ENCODE measurements at places on chromosomes 2 and 18. TPM values are rescaled to one million over a fixed set of nuclear protein-coding genes. Genes with fewer than 3 reads are reported as not detected.

- H3K4me3 ChIP-seq, result no peak overlapping the region
- peaks cover 77% of the 10 kb centered on the region for H3K27me3 ChIP-seq
- peaks cover 44% of the 10 kb centered on the region for H3K4me1 ChIP-seq
- H3K36me3 ChIP-seq, result peaks cover 3% of the 10 kb centered on the region
These were observed 4.8 kb downstream of the ONECUT2 start for GRCh38 chr18:57439985-57440330.

The CNGA3 gene
- total RNA-seq, result not detected

DNA sequence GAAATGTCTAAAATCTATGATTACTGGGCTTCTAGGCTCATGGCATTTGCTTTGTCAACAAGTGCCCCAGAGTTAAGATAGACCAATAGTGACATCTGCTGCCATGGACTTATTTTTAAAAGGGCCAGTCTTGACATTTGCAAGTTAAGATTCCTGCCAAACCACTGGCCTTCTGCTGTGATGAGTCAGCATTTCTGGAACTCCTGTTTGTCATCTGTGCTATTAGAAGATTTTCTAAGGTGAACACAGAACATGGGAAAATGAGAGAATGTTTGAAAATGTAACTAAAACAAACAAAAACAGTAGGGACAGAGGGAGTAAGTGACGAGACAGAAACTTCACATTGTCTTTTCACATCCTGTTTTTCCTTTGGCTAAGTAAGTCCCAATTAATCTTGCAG lies 93.7 kb upstream of the WDR75 start:
- no peaks in the 10 kb centered on the region for H3K36me3 ChIP-seq
- peak; percentile 6 for DNase-seq
- H3K27me3 ChIP-seq, result no peaks in the 10 kb centered on the region

DNA sequence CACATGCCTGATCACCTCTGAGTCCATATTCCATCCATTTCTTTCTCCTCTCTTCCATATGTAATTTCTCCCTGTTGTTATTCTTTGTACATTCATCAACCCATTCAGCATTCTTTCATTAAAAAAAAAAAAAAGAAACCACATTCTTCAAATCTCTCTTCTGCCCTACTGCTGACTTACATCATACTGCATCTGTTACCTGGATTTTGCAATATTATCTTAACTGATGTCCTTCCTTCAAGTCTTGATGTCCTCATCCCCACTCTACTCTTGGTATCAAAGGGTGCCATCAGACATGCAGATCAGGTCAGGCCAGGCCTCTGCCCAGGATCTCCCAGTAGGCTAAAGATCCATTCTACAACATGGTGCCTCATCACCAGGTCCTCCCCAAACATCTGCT lies 90.6 kb downstream of the SGPP2 start:
- no peak overlapping the region for H3K4me3 ChIP-seq
- no peak for DNase-seq
- H3K4me1 ChIP-seq, result no peaks in the 10 kb centered on the region
- H3K36me3 ChIP-seq, result peaks cover 5% of the 10 kb centered on the region
- peaks cover 15% of the 10 kb centered on the region for H3K27me3 ChIP-seq

GRCh38 chr2:156320486-156321098 lies 11.9 kb downstream of the NR4A2 start:
- H3K27ac ChIP-seq, result no peak overlapping the region
- peaks cover 72% of the 10 kb centered on the region for H3K27me3 ChIP-seq
- peaks cover 29% of the 10 kb centered on the region for H3K36me3 ChIP-seq
- DNase-seq, result peak; percentile 30
- H3K4me3 ChIP-seq, result peak overlapping the region; percentile 63

The ARHGAP25 gene
- 57.9 TPM for total RNA-seq

- H3K27ac ChIP-seq, result no peak overlapping the region
- H3K4me3 ChIP-seq, result no peak overlapping the region
- DNase-seq, result no peak
- H3K36me3 ChIP-seq, result no peaks in the 10 kb centered on the region
- no peaks in the 10 kb centered on the region for H3K27me3 ChIP-seq
- H3K4me1 ChIP-seq, result peaks cover 13% of the 10 kb centered on the region
These were observed 18.9 kb upstream of the DPP4 start for GRCh38 chr2:162092658-162093556.

The TUBA3E gene
- total RNA-seq, result not detected

The APLF gene
- 4.3 TPM for total RNA-seq

DNA sequence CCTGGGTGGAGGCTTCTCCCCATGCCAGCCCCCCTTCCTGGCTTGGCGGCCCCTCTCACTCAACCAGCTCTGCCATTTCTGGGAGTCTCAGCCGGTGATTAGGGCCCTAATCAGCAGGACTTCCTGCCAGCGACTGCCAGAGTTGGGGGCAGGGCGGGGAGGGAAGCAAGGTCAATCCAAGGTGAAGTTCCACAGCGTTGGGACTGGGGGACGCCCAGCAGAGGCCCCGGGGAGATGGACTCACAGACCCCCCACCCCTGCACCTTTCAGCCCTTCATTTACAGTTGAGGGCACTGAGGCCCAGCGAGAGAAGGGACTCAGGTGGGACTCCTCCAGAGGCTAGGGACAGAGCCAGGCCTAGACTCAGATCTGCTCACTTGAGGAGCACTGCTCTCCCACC lies 65.3 kb downstream of the TNS1 start:
- H3K36me3 ChIP-seq, result no peaks in the 10 kb centered on the region
- peaks cover 2% of the 10 kb centered on the region for H3K4me1 ChIP-seq
- H3K27me3 ChIP-seq, result peaks cover 7% of the 10 kb centered on the region
- no peak overlapping the region for H3K27ac ChIP-seq
- DNase-seq, result no peak

- H3K36me3 ChIP-seq, result no peaks in the 10 kb centered on the region
- DNase-seq, result no peak
- H3K4me3 ChIP-seq, result no peak overlapping the region
- H3K27me3 ChIP-seq, result peaks cover 20% of the 10 kb centered on the region
These were observed 80.0 kb downstream of the COPS8 start for GRCh38 chr2:237165405-237166276.

DNA sequence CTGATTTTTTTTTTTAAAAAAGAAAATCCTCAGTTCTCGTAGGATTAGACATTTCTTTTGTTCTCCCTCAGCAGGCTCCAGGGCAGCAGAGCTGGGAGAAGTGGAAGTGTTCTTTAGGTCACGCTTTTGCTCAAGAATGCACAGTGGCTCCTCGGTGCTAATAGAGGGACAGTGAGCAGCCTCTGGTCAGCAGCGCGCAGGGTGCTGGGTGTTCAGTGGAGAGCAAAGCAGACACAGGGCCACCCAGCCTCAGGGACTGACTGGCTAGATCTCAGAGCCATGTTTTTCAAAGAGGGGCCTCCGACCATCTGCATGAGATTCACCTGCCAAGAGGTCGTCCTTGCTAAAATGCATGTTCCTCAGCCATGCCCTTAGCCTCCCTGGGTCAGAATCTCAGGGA lies 218.8 kb downstream of the HAUS1 start:
- no peaks in the 10 kb centered on the region for H3K27me3 ChIP-seq
- no peaks in the 10 kb centered on the region for H3K36me3 ChIP-seq
- H3K4me1 ChIP-seq, result peaks cover 4% of the 10 kb centered on the region

DNA sequence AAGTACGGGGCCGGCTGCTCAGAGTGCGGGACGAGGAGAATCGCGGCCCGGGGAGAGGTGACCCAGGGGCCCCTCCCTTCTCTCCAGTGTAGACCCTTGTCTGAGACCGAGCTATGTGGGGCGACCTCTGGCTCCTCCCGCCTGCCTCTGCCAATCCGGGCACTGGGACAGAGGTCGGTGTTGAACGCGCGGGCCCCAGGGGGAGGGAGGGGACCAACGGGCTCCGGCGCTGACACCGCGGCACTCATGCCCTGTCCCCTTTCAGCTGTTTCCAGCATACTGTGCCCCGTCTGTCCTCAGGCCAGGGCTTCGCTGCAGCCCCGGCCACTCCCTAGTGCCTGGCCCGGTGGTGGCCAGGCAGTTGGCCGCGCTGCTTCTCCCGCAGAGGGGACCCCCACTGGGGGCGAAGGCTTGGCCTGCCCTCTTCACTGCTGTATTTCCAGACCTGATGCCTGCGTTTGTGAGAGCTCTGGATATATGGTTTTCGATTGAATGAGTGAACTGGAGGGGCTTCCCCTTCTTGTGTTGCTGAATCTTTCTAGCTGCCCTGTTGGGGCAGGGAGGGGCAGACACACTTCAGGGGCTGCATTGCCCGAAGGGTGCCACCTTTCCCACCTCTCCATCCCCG lies 809 bp downstream of the DBI start:
- H3K36me3 ChIP-seq, result peaks cover 53% of the 10 kb centered on the region
- H3K4me1 ChIP-seq, result peaks cover 36% of the 10 kb centered on the region
- H3K27me3 ChIP-seq, result no peaks in the 10 kb centered on the region
- H3K4me3 ChIP-seq, result peak overlapping the region; percentile 92
- H3K27ac ChIP-seq, result peak overlapping the region; percentile 95

The DTNA gene
- total RNA-seq, result 0.53 TPM

DNA sequence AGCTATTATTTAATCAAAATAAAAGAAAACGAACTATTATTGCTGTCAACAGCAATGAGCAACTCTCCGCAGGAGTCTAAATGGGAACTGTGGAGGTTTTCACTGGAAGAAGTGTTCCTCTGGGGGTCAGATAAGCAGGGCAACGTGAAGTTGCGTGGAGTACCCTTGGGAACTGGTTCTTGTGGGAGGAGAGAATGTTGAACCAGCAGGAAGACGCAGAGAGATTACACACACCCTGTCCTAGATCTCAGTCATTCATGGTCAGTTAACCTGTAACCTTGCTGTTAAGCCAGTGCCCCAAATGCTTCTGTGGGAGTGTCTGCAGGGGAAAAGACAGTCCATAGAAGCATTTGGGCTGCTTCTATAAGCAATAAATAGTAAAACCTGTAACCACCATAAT lies 20.4 kb upstream of the CABLES1 start:
- no peaks in the 10 kb centered on the region for H3K27me3 ChIP-seq
- H3K4me1 ChIP-seq, result peaks cover 13% of the 10 kb centered on the region
- H3K4me3 ChIP-seq, result no peak overlapping the region
- no peaks in the 10 kb centered on the region for H3K36me3 ChIP-seq
- H3K27ac ChIP-seq, result no peak overlapping the region

The LCT gene
- 0.16 TPM for total RNA-seq
